Activated CD4-positive, CD25-positive, alpha-beta regulatory T cell treated with anti-CD3 and anti-CD28 coated beads, Interleukin-2, amount 50 U/mL, for 16 hours (primary cell): ENCODE measurements at places on chromosomes 13 and 19.

- no peak for DNase-seq
These were observed 30.9 kb downstream of the FAM216B start for GRCh38 chr13:42812316-42812715.

DNA sequence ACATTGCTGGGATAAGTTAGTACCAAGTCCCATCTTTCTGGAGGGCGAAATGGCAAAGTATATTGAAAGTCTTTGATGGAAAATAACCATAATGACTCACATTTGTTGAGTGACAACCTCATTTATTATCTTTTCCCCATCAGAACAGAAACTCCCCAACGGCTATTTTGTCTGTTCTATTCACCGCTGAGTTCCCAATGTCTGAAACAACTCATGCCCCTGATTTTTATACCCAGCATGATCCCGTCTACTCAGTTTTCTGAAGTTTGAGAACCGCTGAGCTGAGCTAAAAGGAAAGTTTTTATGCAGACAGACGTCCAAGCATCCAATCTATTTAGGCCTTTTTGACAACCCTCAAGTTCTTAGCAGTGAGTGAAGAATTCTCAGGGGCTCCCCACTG lies 7.8 kb upstream of the TINCR start:
- DNase-seq, result no peak

GRCh38 chr19:32164384-32164992 lies 180.9 kb upstream of the ZNF507 start:
- no peak for DNase-seq

GRCh38 chr13:74794582-74794981 lies 660.4 kb upstream of the KLF12 start:
- DNase-seq, result no peak

DNA sequence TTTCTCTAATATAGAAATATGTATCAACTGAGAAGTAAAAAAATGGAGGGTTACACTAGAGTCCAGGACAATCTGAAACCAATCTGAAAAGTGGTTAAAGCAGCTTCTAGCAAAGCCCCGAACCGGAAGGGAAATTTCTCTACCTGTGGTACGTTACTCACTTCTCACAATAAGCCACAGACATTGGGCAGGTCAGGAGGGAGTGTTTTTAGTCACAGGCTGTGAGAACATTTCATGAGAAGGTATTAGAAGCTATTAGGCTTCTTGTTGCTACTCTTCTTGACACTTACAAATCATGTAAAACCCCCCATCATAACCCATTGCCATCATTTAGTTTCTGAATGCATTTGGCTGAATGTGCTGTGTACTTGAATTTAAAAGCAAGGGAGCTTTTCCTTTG lies 120.9 kb downstream of the NUFIP1 start:
- DNase-seq, result no peak

DNA sequence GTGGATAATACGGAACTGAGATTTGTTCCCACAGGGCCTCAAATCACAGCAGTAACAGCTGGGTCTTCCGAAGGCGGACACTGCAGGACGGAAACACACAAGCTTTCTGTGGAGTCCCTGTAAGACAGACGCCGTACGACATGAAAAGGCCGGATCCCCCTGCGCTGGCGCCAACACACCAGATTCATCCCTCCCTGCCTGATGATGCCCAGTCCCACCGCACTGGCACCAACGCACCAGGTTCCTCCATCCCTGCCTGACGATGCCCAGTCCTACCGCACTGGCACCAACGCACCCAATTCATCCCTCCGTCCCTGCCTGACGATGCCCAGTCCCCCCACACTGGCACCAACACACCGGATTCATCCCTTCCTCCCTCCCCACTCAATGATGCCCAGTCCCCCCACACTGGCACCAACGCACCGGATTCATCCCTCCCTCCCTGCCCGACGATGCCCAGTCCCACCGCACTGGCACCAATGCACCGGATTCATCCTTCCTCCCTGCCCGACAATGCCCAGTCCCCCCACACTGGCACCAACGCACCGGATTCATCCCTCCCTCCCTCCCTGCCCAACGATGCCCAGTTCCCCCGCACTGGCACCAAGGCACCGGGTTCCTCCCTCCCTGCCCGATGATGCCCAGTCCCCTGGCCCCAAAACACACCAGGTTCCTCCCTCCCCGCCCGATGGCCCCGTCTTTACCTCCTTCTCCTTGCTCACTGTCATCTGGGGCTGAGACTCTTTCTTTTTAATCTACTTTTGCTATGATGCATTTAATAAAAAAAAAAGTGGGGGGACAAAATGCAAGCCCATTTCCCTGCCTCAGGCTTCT lies 55.1 kb downstream of the RASA3 start:
- no peak for DNase-seq

DNA sequence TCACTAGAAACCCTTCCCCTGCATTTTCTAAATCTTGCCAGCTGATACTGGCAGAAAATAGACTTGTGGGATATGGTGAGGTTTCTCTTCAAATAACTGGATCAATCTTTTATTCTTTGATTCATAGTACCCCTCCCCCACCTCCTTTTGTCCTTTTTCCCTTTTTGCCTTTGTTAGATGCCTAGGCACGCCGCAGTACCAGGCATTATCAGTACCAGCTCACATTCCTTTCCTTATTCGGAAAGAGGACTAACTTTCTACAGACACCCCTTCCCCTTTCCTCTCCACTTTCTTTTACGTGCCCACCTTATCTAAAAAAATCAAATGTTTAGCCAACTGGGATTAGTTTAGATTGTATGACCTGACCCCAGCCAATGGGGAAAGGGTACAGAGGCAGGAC lies 226.4 kb downstream of the MTUS2 start:
- DNase-seq, result no peak

DNA sequence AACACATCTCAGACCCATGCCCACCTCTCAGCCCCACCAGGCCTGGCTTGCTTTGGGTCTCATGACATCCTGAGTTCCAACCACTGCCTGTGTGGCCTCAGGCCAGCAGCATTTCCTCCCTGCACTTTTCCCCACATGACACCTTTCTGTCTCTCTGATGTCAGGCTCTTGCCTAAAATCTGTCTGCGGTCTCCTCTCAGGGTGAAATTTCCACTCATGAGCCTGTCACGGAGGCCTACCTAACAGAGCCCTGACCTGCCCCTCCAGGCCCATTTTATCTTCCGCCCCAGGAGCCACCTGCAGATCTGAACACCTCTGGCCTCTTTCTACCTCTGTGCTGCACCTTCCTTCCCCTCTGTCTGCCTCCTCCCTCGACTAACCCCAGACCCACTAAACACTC lies 93.5 kb downstream of the ZDHHC20 start:
- DNase-seq, result no peak

DNA sequence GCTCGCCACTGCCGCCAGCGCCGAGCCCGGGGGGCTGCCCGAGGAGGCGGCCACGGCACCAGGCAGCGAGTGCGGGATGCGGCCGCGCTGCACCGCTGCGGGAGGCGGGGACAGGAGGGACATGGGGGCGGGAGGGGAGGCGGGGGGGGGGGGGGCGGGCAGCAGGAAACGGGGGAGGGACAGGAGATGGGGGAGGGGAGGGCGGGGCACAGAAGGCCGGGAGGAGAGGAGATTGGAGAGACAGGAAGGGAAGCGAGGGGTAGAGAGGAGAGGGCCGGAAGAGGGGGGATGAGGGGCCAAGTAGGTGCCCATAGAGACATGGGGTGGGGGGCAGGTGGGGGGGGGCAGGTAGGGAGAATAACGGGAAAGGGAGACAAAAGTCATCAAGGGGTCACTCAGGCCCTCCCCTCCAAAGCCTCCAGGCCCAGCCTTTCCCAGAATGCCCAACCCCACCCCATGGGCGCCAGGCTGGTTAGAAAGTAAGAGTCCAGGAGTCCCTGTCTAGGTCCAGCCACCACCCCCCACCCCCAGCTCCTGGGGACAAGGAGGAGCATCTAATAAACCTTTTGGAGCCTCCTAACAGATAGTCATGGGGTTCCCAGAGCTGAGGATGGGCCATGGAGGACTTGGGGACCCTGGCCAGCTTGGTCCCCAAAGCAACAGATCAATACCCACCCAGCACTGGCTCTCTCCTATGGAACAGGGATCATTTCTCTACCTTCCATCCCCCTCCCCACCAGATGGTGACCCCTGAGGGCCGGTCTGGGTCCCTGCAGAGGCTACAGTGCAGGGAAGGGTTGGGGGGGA lies 9.5 kb downstream of the NR2F6 start:
- DNase-seq, result no peak

- no peak for DNase-seq
These were observed 37.9 kb upstream of the ISYNA1 start for GRCh38 chr19:18475762-18476331.

DNA sequence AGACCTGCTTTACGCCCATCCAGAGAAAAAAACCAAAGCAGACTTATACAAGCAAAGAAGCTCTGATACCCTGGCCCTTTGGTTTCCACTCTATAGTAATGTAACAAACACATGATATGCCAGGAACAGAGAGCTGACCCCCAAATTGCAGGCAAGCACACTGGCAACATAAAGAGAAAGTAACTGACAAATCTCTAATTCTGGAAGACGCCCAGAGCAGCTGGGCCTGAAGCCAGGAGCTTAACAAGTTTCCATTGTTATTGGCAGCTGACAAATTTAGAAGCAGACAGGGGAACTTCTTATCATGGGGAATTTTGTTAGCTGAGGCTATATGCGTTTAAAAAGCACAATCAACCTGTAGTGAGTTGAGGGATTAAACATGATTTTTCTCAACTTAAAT lies 158.0 kb downstream of the DLEU7 start:
- no peak for DNase-seq
